ENCODE measurements at places on chromosomes 11 and 22. TPM values are rescaled to one million over a fixed set of nuclear protein-coding genes. Genes with fewer than 3 reads are reported as not detected.

GRCh38 chr11:46020084-46020599 lies 97.7 kb downstream of the LARGE2 start:
- DNase-seq, result no peak

GRCh38 chr11:131063638-131064037 lies 147.4 kb upstream of the SNX19 start:
- DNase-seq, result no peak

GRCh38 chr11:128965485-128965884 lies 22.8 kb upstream of the TP53AIP1 start:
- DNase-seq, result no peak

DNA sequence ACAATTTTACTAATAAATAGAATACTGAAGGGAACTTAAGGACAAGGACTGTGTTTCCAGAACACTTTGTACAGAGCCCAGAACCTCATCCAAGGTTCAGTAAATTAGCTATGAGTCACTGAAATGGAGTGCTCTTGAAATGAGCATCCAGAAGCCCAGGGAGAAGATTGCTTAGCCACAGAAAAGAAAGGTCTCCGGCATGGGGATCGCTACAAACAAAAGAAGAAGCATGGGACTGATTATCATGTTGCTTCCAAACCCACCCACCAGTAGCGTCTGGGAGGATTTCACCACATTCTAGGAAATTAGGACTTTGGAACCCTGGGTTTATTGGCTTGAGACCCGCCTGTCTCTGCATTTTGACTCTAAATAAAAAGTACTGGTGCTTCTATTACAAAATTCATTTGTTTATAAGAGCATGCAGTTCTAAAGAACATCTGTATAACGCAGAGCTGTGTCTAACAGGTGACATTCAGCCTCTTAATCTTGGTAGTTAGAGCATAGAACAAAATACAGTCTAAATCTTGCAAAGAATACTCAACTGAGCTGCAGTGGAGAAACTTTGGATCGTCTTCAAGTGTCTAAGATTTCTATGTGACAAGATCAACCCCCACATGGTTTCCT lies 35.9 kb upstream of the SESN3 start:
- DNase-seq, result no peak

- no peak for DNase-seq
Measured at GRCh38 chr11:119737366-119738058, 8.5 kb upstream of the NECTIN1 start.

PDGFD gene
- 3.4 TPM for total RNA-seq

Data from ureter (tissue), 1 donor.